ENCODE measurements at places on chromosomes 11 and 22. TPM values are rescaled to one million over a fixed set of nuclear protein-coding genes. Genes with fewer than 3 reads are reported as not detected.

- H3K36me3 ChIP-seq: no peaks in the 10 kb centered on the region
- no peak overlapping the region for H3K4me3 ChIP-seq
- no peak overlapping the region for H3K27ac ChIP-seq
- H3K4me1 ChIP-seq: no peaks in the 10 kb centered on the region
- peaks cover 31% of the 10 kb centered on the region for H3K27me3 ChIP-seq
- DNase-seq: no peak
Measured at GRCh38 chr11:69697861-69698260, 6.0 kb downstream of the FGF19 start.

Gene CEND1
- 0.19 TPM for total RNA-seq

DNA sequence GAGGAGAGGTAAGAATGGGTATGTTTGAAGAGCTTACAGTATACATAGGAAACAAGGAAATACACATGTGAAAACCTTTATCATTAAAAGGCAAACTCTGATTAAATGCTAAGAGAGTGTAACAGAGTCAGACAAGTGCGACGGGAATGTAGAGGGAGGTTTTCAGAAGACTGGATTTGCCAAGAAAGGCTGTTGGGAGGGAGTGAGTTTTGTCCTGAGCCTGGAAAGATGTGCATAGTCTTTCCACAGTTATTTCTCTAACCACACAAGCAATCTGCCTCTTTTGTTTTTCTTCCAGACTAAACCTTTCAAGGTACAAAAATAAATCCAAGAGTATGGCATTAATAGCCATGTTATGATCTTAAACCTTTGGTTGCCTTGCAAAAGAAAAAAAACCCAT lies 170.9 kb downstream of the KIRREL3 start:
- no peak overlapping the region for H3K27ac ChIP-seq
- no peaks in the 10 kb centered on the region for H3K27me3 ChIP-seq
- H3K4me3 ChIP-seq: no peak overlapping the region
- no peaks in the 10 kb centered on the region for H3K4me1 ChIP-seq
- no peak for DNase-seq

- no peak for DNase-seq
- H3K4me1 ChIP-seq: no peaks in the 10 kb centered on the region
- H3K27ac ChIP-seq: no peak overlapping the region
- H3K4me3 ChIP-seq: no peak overlapping the region
- peaks cover 20% of the 10 kb centered on the region for H3K36me3 ChIP-seq
Measured at GRCh38 chr11:1499261-1499890, 12.8 kb upstream of the MOB2 start.

DNA sequence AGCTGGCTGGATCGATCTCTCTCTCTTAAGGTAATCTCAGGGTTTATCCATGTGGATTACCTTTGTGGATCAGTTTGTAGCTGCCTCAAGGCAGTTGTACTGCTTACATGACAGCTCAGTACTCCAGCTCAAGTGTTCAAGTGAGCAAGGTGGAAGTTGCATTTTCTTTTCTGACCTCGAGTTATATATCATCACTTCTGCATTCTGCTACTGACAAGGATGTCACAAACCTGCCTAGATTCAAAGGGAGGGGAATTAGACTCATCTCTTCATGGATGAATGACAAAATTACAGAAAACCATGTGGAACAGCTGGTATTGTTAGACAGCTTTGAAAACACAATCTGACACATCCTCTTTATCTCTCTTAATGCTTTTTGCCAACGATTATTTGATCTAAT lies 6.1 kb upstream of the TCN2 start:
- no peak overlapping the region for H3K27ac ChIP-seq
- H3K4me1 ChIP-seq: peaks cover 2% of the 10 kb centered on the region
- H3K4me3 ChIP-seq: no peak overlapping the region
- no peaks in the 10 kb centered on the region for H3K36me3 ChIP-seq

GRCh38 chr11:3830730-3831129 lies 10.0 kb downstream of the RHOG start:
- DNase-seq: no peak
- peaks cover 45% of the 10 kb centered on the region for H3K4me1 ChIP-seq
- H3K36me3 ChIP-seq: peaks cover 79% of the 10 kb centered on the region
- H3K27ac ChIP-seq: no peak overlapping the region
- no peaks in the 10 kb centered on the region for H3K27me3 ChIP-seq

DNA sequence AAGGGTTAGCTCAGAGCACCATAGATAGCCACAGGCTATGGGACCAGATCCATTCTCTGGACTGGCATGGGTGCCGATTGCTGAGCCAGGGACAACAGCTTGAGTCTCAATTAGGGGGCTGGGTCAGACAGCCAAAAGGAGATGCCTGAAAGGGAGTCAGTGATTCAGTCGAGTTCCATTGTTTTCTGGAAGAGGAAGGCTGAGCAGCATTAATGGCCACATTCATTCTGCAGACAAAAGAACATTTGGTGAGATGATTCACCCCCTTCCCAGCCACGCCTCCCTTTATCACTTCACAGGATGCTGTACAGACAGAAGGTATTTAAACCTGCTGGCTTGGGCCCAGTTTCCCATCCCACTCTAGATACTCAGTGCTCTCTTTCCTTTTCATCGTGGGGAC lies 131.9 kb downstream of the ADAMTS15 start:
- H3K4me1 ChIP-seq: no peaks in the 10 kb centered on the region
- no peaks in the 10 kb centered on the region for H3K36me3 ChIP-seq
- DNase-seq: no peak
- H3K27ac ChIP-seq: no peak overlapping the region
- H3K27me3 ChIP-seq: no peaks in the 10 kb centered on the region
- no peak overlapping the region for H3K4me3 ChIP-seq

DNA sequence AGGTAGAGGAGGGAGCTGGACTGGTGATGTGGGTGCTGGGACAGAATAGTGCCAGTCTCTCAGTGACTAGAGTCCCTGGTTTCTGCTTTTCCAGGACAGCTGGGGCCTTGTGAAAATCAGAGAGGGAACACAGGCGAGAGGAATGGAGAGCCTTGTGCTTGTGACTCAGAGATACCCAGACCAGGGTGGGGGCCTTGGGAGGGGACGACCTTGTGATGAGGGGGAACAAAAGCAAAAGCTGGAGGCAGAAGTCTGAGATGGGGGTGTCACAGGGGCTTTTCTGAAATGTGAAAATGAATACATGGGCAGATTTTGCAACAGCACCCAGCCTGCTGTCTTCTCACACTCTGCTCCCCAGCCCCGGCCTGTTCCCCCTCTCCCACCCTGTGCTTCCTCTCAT lies 3.4 kb upstream of the NR1H3 start:
- peaks cover 3% of the 10 kb centered on the region for H3K36me3 ChIP-seq
- peaks cover 3% of the 10 kb centered on the region for H3K4me1 ChIP-seq
- H3K4me3 ChIP-seq: no peak overlapping the region
- no peaks in the 10 kb centered on the region for H3K27me3 ChIP-seq
- H3K27ac ChIP-seq: peak overlapping the region; percentile 3
- no peak for DNase-seq

DNA sequence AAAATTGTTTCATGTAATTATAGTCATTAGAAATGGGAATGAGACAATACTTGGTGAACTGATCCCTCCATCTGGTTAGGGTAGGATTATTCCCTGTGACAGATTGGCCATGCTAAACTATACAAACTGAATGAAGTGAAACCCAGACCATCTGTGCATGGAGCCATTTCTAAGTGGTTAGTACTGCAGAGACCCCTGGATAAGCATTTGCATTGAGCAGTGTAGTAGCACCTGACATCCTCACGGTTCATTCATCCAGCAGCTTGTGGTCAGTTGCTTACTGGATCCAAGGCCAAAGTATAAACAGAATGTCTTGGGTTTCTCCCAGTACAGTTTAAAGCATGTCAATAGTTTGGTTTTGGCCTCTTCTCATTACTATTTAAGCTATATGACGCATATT lies 93.8 kb upstream of the ARHGAP42 start:
- no peak for DNase-seq
- H3K27ac ChIP-seq: no peak overlapping the region
- no peaks in the 10 kb centered on the region for H3K36me3 ChIP-seq
- H3K27me3 ChIP-seq: no peaks in the 10 kb centered on the region
- H3K4me3 ChIP-seq: no peak overlapping the region
- H3K4me1 ChIP-seq: no peaks in the 10 kb centered on the region

Gene PRR33
- not detected for total RNA-seq

Gene EHBP1L1
- 19.9 TPM for total RNA-seq

Gene KRTAP5-11
- total RNA-seq: not detected

DNA sequence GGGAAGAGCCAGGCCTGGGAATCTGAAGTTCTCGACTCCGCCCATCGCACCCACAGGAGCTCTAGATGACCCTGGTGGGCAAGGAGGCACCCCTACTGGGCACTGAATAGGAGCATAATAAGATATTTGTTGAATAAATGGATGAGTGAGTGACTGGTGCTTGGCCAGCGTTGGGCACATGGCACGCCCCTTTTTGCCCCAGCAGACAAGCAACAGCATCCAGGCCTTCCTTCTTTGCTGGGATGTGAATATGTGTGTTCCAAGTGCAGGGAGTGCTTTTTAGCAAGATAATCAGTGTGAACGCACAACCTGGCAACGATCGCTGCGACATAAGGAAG lies 443 bp upstream of the CELF1 start:
- peaks cover 26% of the 10 kb centered on the region for H3K4me1 ChIP-seq
- H3K27ac ChIP-seq: peak overlapping the region; percentile 57
- H3K4me3 ChIP-seq: peak overlapping the region; percentile 94
- H3K36me3 ChIP-seq: peaks cover 16% of the 10 kb centered on the region
- DNase-seq: no peak
